ENCODE measurements at places on chromosomes 2 and 18.

DNA sequence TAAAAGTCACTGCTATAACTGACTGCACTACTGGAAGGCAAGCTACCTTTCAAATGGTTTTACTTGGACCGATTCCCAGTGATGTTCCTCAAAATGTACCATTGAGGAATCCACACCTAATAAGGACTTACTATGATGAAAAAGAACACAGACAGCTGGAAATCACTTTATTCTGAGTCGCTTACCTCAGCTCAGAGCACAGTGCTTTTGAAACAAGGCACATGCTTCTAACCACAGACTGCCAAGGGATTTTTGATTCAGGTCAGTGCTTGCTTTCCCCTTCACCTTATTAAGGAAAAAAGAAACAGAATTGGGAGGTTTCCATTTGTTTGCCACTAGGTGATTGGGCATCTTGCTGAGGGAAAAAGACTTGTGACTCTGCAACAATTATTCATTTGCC, 707.5 kb upstream of the FSHR start:
- DNase-seq, result no peak

- DNase-seq, result no peak
These were observed 10.0 kb upstream of the CRYBA2 start for GRCh38 chr2:219003267-219003634.

GRCh38 chr2:35963824-35964223, 391.8 kb upstream of the CRIM1 start:
- DNase-seq, result no peak

DNA sequence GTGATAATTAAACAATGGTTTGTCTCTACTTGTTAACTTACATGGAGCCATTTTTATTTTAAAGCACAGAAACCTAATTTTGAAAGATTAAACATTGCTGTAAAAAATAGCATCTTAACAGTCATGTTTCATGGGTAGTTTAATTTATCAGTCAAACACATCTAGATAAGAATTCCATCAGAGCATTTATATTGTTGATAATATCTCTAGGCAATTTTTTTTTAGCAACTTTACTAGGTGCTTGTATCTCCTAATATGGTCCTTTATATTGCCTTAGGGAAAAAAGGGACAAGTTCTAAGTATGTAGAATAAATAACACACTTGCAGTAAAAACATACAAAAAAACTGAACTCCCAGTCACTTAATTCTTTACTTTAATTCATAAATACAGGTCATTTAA, 863 bp downstream of the CSRNP3 start:
- DNase-seq, result no peak

- DNase-seq, result no peak
These were observed 80.3 kb downstream of the GYPC start for GRCh38 chr2:126736133-126736874.
